ENCODE measurements at places on chromosomes 2 and 18.
A peak's percentile ranks its signal among the peaks of the same experiment; 100 is the strongest.

DNA sequence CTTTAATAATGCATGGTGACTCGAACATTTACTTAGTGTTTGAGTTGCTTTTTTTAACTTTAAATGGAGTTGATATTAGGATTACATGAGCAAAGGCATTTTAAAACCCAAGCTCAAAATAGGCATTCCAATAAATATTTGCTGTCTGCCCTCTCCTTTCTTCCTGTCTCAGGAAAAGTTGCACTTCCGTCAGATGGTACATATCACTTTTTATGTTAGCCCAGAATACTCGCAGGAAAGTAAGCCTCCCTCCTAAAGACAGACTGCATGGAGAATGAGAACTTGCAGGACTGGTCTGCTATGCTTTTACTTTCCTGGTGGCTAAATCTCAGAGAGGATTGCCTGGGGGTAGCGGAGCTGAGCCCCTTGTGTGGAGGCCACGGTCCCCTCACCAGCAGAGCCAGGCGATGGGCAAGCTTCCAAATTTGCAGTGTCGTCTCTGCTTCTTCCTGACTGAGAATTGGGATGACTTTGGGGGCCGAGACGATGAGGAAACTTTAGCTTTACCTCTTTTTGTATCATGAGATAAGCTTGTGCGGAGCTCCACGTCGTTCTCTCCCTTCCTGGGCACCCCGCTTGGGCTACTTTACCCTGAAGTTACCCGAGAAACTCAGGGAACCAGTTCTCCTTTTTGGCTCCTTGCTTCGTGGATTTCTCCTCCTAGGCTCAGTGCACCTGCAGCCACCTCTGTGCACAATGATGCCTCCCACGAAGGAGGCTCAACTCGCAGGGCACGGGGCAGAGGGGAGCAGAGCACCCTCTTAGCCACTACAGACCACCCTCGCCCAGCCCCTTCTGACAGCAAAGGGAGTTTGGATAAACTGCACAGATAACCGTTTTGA, 223.3 kb downstream of the SH3RF3 start:
- no peak for DNase-seq

DNA sequence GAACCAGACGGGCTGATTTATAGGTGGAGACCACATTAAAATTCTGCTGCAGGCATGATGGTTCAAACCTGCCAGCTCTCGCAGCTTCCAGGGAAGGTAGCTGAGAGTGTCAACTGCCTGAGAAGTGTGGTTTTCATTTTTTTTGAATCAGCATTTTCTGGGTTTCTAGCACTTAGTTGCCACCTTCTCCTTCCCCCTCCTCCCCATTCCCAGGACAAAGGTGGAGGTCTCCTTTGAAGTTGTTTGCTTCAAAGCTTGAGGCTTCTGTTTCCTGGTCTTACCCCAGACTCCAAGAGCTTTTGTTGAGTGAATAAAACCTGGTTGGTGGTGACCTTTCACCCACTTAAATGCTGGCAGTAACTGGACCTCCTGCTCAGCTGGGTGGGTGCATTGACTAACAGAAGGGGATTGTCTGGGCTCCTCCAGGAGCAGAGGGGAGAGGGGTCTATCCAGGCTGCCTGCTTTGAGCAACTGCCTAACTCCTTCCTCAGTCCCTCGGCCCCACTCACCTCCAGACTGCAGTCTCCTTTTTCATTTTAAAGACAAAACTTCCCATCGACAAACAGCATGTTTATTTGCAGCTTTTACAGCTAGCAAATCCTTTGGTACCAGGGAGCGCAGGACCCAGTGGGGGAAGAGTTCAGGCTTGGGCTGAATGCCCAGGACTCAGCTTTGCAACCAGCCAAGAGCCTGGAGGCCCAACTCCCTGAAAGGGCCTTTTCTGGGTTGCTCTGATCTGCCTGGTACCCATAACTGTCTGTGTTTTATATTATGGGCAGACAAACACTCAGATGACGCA, 3.5 kb downstream of the RHOB start:
- DNase-seq = peak; percentile 86

- DNase-seq = no peak
These were observed 127.7 kb downstream of the DNAH6 start for GRCh38 chr2:84643991-84644390.

- DNase-seq = no peak
These were observed 26.2 kb upstream of the RND3 start for GRCh38 chr2:150513647-150514046.

- DNase-seq = no peak
These were observed 195.3 kb upstream of the HS6ST1 start for GRCh38 chr2:128513961-128514283.

GRCh38 chr2:36670881-36671595, 25.5 kb upstream of the VIT start:
- DNase-seq = no peak

DNA sequence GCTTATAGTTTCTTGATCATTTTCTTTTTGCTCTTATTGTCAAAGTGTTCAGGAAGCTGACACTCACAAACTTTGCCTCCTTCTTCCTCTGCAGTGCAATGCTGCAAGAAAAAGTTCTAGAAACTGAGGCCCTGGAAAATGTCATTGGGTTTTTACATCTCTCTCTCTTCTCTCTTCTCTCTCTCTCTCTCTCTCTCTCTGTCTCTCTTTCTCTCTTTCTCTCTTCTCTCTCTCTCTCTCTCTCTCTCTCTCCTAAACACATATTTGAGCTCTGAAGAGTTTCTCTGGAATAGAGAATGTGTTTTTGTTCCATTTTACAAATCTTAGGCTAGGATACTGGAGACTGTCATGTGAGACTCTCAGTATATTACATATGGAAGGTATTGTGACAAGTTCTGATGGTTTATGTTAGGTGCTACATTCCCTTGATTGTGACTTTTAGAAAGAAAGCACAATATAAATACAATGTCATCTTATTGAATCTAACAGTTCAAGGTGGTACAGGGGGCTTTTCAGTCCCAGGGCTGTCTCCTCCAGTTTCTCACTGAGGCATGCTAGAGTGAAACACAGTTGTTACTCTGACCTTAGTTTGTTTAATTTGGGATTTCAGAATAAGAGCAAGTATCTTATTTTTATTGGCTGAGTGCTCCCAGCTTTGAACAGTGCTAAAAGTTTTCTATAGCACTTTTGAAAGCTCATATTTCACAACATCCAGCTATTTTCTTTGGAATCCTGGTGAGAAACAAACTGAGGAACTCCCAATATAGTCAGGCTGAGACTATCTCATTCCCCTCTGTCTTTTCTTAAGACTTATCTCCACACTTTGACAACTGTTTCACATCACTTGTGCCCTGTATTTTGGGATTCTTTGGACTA, 41.4 kb upstream of the EHBP1 start:
- DNase-seq = no peak

- DNase-seq = no peak
These were observed 28.3 kb downstream of the MALT1 start for GRCh38 chr18:58699551-58699950.

- DNase-seq = no peak
These were observed 21.5 kb downstream of the KIAA2012 start for GRCh38 chr2:202094426-202094986.

Data from hypothalamus (tissue), 51 donors.